ENCODE measurements at places on chromosomes 5 and 9.
A peak's percentile ranks its signal among the peaks of the same experiment; 100 is the strongest.

DNA sequence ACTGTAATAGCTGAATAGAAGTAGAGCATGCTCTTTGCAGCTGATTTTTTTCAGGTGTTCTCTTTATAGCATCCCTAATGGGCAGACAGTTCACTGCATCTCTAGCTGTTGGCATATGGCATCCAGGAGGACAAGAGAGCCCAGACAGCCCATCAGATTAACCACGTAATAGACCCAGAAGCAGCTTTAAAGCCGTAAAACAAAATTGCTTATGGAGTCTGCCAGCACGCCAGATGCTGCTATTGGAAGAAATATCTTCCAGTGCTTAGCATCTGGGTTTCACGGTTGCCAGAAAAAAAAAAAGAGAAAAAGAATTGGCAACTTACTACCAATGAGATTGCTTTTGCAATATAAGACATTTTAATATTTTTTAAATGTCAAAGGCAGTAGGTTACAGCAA, 869.4 kb upstream of the NUDT12 start:
- no peak overlapping the region for H3K4me3 ChIP-seq
- H3K4me1 ChIP-seq: no peaks in the 10 kb centered on the region
- no peak for DNase-seq

DNA sequence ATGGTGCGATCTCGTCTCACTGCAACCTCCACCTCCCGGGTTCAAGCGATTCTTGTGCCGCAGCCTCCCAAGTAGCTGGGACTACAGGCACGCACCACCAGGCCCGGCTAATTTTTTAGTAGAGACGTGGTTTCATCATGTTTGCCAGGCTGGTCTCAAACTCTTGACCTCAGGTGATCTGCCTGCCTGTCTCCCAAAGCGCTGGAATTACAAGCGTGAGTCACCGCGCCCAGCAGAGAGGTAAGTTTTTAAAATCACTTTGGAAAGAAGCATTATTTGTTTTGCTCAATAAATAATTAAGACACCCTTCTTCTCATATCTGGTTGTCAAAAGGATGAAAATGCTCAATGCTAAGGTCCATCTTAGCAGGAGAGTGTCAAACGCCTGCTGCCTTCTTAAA, 48.5 kb upstream of the STXBP1 start:
- peaks cover 80% of the 10 kb centered on the region for H3K4me1 ChIP-seq
- DNase-seq: peak; percentile 68
- peak overlapping the region; percentile 84 for H3K27ac ChIP-seq
- no peak overlapping the region for H3K4me3 ChIP-seq

DNA sequence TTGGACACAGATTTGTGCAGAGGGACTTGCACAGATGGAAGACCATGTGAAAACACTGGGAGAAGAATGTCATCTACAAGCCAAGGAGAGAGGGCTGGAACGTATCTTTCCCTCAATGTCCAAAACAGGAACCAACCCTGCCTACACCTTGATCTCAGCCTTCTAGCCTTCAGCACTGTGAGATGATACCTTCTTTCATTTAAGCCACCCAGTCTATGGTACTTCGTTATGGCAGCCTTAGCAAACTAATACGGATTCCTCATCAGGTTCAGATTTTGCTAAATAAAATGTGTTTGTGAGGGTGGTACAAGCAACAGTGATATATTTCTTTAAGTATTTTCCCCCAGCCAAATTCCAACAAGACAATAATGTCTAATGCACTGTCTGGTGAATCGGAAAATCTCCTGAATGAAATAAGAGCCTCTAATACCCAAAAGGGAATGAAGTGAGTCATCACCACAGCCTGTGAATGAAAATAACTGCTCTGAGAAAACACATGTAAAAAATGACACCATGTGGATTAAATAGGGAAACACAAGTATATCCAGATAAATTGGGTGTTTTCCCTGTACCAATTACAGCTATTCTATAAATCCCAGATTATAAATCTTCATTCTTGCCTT, 182.8 kb upstream of the TARS1 start:
- H3K27ac ChIP-seq: no peak overlapping the region
- H3K27me3 ChIP-seq: no peaks in the 10 kb centered on the region
- H3K4me3 ChIP-seq: no peak overlapping the region
- DNase-seq: no peak

GRCh38 chr5:73859696-73860095, 233.7 kb downstream of the ARHGEF28 start:
- no peaks in the 10 kb centered on the region for H3K4me1 ChIP-seq
- no peak for DNase-seq
- H3K4me3 ChIP-seq: no peak overlapping the region

GRCh38 chr9:28155067-28155466, 581.8 kb upstream of the C9orf72 start:
- no peaks in the 10 kb centered on the region for H3K27me3 ChIP-seq
- H3K4me3 ChIP-seq: no peak overlapping the region
- no peaks in the 10 kb centered on the region for H3K4me1 ChIP-seq

GRCh38 chr5:59767211-59767605, 126.3 kb downstream of the PDE4D start:
- no peak for DNase-seq
- H3K4me1 ChIP-seq: peaks cover 49% of the 10 kb centered on the region
- H3K4me3 ChIP-seq: peak overlapping the region; percentile 88
- H3K27ac ChIP-seq: peak overlapping the region; percentile 65
- H3K36me3 ChIP-seq: no peaks in the 10 kb centered on the region
- H3K27me3 ChIP-seq: no peaks in the 10 kb centered on the region

DNA sequence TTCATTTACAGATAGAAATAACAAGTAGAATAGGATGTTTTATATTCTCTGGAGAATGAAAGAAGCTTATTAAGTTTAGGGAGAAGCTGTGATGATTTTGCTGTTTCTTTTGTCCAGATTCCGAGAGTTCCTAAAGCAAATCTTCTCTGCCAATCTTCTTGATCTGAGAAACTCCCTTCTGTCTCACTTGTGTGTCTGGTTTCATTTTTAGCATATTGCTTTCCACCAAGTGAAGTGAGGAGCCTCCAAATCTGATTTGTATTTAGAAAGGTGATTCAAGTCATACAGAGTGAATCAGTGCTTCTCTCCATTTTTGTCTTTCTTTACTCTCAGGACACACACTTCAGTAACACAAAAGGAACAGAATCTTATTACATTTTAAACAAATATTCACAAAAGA, 48.4 kb downstream of the STX17 start:
- H3K4me3 ChIP-seq: no peak overlapping the region
- H3K36me3 ChIP-seq: no peaks in the 10 kb centered on the region
- DNase-seq: no peak
- no peaks in the 10 kb centered on the region for H3K4me1 ChIP-seq

DNA sequence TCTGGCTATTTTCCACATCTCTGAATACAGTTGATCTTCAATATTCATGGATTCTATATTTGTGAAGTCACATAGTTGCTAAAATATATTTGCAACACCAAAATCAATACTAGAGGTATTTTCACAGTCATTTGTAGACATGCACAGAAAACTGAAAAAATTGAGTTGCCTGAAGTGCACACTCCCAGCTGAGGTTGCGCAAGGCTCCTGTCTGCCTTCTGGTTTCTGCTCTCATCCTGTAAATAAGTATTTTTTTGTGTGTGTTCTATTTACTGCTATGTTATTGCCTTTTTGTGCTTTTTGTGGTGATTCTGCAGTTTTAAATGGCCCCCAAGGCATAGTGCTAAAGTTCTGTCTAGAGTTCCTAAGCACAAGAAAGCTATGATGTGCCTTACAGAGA, 371.1 kb upstream of the GRAMD2B start:
- no peak for DNase-seq
- H3K27me3 ChIP-seq: no peaks in the 10 kb centered on the region
- H3K4me3 ChIP-seq: no peak overlapping the region
- H3K4me1 ChIP-seq: no peaks in the 10 kb centered on the region

DNA sequence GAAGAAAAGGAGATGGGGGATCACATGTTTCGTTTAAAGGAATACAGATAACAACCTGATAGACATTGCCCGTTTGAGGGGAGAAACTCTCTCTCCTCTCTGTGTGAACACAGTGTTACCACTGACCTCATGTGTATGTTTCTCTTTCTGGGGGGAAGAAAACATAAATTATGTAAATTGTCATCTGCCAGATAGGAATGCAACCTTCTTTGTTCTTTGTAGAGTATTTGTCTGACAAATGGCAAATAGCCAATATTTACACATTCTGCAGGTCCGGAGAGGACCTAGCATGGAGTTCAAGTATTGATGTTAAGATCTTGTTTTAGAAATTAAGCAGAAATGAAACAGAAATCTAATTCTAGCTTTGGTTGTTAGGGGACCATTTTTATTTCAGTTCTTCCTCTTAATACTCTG, 276.3 kb downstream of the SAXO1 start:
- H3K4me3 ChIP-seq: no peak overlapping the region
- H3K36me3 ChIP-seq: no peaks in the 10 kb centered on the region
- no peak overlapping the region for H3K27ac ChIP-seq

DNA sequence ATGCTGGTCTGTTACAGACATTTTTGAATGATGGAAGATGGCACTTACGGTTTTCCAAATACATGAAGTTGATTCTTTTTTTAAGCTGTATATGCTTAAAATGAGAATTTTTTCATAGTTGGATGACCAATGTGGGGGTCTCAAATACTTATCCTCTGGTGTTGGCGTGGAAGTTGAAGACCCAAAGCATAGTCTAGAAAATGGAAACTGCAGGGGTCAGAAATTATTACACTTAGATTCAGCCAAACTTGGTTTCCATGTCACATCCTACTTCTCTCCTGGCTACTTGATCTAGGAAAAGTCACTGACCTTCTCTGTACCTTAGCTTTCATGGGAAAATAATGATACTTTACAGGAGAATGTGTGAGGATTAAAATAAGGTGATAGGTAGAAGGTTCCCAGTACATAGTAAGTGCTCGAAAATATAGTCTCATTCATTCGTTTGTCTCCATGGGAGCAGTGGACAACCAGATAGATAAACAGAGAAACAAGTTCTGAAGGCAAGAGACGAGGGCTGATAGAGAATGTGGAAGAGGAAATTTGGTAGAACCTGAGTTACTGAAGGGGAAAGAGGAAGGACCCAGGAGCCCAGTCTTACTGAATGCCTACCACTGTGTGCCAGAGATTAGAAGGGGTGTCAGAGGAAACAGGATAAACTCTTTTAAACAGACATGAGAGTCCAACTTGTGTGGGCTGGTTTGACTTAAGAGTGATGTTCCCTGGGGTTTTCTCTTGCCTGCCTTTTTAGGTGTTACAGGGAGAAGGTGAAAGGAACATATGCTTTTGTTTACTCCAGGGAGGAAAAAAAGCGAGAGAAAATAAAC, 560.3 kb upstream of the KLF4 start:
- H3K27ac ChIP-seq: peak overlapping the region; percentile 100
- H3K27me3 ChIP-seq: no peaks in the 10 kb centered on the region
- H3K36me3 ChIP-seq: no peaks in the 10 kb centered on the region
- DNase-seq: no peak

DNA sequence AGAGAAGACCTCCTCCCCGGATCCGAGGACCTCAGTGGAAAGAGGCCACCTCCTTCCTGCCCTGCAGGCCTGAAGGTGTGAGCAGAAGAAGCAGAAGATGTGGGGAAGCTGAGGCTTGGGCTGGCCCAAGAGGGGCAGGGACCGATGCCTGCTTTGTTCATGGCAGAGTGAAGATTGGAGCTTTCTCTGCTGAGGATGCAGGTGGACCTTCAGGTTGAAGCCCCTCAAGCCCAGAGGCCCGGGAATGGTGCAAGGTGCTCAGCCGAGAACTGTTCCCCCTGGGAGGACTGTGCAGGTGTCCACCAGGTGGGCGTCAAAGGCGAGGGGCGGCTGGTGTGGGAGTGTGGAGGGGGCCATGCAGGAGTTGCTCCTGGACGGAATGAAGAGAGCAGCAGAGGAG, 277.9 kb upstream of the IRX2 start:
- no peaks in the 10 kb centered on the region for H3K4me1 ChIP-seq
- H3K27ac ChIP-seq: no peak overlapping the region
- peaks cover 97% of the 10 kb centered on the region for H3K27me3 ChIP-seq
- DNase-seq: no peak
